WERI-Rb-1 (cell line): ENCODE measurements at places on chromosomes 16 and 17.
A peak's percentile ranks its signal among the peaks of the same experiment; 100 is the strongest.

DNA sequence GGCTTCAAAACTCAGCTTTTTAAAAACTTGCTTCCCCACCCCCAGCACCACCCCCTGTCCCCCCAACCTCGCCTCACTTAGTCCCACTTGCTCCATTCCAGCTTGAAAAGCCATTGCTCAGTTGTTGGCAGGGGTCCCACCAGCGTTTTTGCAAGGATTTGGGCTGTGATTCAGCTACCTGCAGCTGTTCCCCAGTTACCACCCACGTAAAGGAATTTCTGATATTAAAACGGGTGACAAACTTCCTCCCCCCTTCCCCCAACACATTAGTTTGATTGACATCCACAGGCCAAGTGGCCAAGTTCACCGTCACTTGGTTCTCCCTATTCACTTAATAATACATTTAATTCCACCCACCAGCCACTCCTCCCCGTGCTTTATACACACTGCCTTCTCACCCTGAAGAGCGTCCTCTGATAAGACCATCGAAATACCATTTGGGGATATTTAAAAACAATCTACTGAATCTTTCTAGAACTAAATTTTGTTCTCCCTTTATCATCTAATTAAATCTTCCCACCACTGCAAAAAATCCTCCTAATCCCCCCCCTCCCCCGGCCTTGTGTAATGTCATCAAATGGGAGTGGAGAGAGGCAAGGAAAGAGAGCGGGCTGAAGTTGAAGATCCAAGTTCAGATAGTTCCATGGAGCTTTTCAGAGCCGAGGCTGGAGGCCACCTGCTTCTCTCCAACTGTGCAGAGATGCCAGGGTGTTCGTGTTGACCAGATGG, 55.1 kb downstream of the SOX9 start:
- DNase-seq, result no peak

DNA sequence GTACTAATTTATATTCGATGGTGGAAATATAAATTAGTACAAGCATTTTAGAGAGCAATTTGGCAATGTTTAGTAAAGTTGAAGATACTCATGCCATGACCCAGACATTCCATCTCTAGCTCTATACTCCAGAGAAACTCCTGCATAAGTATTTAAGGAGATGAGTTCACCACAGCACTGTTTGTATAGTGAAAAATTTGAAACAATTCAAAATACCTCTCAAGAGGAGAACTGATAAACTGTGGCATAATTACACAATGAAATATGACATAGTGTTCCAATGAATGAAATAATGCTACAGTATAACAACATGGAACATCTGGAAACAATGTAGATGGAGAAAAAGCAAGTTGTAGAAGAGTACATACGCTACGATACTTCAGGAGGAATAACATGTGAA, 48.6 kb upstream of the IRX3 start:
- DNase-seq, result no peak

DNA sequence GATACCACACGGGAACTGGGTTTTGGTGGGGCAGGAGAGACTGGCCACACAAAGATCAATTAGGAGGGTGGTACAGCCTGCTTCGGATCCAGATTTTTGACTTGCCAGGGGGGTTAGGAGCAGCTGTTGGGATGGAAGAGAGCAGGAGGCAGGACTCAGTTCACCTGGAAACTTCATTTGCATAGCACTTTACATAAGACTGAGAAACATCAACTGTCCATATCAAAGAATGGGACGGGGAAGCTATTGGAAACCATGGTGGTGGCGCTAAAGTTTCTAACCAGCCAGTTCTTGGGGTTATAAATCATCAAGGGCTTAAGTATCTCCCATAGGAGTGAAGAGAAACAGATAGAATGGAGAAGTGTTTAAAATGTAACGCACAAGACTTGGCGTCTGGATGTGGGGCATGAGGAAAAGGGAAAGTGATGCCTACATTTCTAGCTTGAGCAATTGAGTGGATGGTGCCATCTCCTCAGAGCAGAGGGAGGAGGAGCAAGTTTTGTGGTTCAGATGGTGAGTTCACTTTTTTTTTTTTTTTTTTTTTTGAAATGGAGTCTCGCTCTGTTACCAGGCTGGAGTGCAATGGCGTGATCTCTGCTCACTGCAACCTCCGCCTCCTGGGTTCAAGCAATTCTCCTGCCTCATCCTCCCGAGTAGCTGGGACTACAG, 6.4 kb upstream of the SRCAP start:
- DNase-seq, result no peak

- DNase-seq, result no peak
Measured at GRCh38 chr17:14444915-14445314, 144.0 kb downstream of the HS3ST3B1 start.

GRCh38 chr17:1986783-1987451, 38.2 kb downstream of the RTN4RL1 start:
- DNase-seq, result no peak

- no peak for DNase-seq
Measured at GRCh38 chr16:84687715-84688114, 12.1 kb upstream of the USP10 start.

DNA sequence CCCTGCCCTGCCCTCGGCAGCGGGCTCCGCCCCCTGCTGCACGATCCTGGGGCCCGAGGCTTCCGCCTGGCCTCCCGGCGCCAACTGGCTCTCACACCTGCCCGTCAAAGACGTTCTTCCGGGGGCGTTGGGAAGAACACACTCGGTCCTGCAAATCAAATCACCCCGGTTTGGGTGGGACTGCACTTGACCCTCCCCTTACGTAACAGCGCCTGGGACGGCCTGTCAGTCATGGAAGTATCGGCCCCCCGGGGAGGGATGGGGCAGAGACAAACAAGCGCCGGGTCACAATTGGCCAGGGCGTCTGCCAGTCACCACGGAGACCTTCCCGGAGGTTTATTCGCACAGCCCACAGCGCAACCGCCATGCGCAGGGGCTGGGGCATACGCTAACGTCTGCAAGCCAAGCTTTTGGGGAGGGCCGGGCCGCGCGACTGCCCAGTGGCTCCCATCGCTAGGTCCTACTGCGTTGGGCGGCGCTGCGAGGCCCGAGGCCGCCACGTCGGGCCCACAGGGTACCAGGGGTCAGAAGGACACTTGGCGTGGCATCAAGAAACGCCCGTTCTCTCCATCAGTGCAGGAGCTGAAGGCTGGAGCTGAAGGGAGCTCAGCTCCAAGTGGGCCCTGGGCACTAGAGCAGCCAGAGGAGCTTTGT, 388 bp upstream of the AKTIP start:
- peak; percentile 100 for DNase-seq

- DNase-seq, result no peak
Measured at GRCh38 chr16:77386831-77387814, 47.7 kb downstream of the ADAMTS18 start.

DNA sequence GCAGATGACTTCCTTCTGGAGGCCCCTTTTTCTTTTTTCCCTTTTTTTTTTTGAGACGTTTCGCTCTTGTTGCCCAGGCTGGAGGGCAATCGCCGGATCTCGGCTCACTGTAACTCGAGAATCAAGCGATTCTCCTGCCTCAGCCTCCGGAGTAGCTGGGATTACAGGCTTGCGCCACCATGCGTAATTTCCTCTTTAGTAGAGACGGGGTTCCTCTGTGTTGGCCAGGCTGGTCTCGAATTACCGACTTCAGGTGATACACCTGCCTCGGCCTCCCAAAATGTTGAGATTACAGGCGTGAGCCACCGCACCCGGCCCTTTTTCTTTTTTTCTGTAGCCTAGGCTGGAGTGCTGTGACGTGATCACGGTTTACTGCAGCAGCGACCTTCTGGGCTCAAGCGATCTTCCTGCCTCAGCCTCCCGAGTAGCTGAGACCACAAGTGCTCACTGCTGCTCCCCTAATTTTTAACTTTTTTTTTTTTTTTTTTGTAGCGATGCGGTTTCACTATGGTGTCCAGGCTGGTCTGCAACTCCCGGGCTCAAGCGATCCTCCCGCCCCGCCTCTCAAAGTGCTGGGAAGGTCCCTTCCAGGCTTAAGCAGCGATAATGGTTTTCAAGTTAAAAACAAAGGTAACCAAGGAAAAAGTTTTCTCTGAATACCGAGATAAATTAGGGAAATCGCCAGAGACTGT, 956 bp upstream of the IST1 start:
- peak; percentile 54 for DNase-seq

DNA sequence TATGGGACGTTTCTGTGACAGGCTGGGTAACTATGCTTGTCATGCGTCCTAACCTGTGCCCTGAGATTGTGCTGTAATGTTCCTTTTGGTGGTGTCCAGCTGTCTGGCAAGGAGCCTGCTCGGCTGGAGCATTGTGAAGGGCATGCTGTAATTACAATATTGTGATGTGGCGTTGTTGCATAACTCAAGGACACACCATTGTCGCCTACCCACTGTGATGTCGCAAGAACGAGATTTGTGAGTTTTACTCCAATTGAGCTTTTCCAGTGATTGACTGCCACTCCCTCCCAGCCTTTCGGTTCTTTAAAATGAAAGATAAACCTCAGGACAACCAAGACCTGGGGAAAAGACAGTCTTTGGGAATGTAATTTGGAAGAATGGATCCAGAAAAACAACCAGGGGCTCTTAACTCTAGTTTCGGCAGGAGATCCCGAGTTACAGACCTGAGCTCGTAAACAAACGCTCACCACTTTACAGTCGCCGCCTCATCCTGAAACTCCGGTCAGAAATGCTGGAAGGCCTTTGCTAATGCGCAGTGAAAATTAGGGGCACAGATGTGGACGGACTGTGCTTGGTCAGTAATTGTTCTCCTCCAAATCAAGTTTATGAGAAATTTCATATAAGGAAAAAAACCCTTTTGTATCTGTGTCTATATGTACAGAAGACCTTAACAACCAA, 1.3 kb downstream of the ZNF750 start:
- no peak for DNase-seq

DNA sequence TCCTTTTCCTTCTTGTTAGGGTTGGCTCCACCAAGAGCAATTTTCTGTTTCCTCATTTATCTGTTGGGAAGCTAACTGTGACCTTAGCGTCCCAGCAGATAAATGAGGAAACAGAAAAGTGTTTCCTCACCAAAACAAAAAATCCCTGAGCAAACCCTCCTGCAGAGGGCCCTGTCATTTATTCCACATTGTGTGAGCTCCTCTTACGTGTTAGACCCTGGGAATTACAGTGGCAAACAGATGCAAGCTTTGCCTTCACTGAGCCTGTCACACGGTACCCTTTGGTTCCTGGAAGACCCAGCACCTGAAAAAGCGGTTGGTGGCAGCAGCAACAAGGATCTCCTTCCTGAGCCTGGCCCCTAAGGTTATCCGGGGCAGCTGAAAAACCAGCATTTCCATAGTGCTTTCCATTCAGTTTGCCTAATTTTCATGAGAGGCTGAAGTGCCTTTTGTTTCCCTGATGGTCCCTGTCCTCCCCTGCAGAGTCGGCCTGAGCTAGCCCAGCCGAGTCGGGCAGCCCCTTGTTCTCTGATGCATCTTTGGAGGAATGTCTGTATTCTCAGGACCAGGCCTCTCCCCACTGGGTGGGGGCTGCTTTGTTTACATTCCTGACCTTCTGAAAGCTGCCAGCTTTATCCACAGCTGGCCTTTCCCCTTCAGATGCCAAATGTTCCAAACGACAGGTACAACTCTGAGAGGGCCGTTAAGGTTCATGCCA, 34.7 kb downstream of the YPEL2 start:
- peak; percentile 46 for DNase-seq

GRCh38 chr16:3070608-3071111, 5.2 kb downstream of the IL32 start:
- no peak for DNase-seq

GRCh38 chr17:74332017-74332650, 6.1 kb downstream of the KIF19 start:
- DNase-seq, result peak; percentile 81
